ENCODE measurements at places on chromosomes 12 and 14.

DNA sequence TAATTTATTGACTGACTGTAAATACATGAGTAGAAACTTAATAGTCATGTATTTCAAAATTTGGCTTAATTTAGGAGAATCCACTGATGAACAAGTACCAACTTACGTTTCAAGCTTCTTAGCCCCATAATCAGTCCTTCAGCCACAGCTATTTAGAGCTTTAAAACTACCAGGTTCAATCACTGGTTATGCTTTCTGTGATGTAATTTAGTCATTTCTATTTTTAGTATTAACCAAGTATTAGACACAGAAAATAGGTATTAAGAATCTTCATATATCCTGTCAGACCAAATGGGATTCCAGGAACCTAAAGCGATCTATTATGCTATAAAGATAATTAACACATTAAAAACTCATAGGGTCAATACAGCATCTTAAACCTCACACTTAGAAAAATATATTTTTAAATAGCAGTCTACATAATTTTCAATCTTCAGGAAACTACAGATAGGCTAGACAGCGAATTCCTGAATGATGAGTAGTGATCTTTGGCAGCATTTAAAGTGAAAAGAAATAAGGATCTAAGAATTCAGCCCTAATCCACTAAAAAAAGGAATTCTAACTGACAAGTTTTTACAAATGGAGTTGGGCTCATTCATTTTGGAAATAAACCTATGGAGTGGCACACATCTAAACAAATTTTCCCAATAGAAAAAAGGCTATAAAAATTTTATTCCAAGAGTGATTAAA, 51.5 kb downstream of the ZC3H14 start:
- DNase-seq: no peak

DNA sequence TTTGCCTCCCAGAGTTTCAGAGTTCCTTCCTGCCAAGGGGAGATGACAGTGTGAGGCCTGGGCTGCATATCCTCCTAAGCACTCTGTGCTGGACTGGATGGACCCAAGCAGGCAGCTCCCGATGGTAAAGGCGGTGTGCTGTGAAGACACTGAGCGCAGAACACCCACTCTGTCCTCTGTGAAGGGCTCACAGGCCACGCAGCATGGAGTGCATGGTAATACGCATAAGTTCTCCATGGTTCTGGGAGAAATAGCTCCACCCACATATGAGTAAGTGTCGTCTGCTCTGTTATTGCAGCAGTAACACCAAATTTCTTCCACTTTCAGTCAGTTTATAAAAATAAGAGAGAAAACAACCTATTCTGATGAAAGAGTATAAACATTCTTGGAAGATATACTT, 55.8 kb downstream of the TMEM30B start:
- DNase-seq: no peak

GRCh38 chr14:31932675-31933074, 144.4 kb upstream of the ARHGAP5 start:
- DNase-seq: no peak

DNA sequence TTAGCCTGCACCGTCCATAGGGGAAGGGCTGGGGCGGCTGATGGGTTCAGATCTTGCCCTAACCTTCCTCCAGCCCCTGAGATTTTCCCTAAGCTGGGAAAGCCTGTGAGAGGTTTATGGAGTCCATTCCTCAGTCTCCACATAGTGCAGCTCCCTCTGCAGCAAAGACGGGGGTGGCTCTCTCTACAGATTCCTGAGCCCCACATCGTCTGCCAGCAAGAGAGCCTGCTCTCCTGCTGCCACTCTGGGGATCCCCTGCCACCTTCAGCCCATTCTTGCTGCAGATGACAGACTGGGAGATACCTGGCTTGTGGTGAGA, 3.1 kb downstream of the SMIM41 start:
- DNase-seq: no peak

GRCh38 chr12:125650587-125650986, 585.4 kb downstream of the AACS start:
- DNase-seq: no peak

- DNase-seq: no peak
Observed at GRCh38 chr12:106994579-106995220, 7.8 kb upstream of the MTERF2 start.

DNA sequence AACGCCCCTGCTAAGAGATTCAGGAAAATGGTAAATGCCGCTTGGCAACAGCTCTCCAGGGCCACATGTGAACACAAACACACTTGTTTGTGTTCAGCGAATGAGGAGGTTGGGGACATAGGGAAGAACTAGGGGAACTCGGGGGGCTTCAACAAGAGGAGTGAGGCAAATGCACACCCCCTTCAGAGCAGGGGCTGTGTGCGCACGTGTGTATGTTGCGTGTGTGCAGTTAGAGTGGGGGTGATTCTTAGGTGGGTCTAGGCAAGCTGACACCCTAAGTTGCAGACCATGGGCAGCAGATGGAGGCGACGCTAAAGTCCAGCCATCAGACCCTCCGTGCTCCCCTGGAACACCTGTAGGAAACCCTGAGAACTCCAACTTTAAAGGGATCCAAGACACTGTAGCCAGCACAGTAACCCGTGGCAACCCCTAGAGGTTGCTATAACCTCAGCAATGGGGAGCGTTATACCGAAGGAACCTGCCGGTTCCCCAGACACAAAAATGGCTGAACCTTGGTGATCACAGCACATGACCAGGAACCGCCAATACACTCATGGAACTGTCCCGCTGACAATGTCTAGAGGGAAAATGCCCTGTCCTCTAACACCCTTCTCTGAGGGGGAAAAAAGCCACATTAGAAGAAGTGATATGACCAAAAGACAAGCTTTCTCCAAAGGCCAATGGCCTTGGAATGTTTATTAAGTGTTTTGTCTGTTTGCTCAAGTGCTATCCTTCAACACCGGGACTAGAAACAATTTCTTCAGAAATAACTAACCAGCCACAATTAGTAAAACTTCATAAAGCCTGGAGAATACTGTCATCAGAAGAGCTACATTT, 86.5 kb upstream of the CEP83 start:
- peak; percentile 47 for DNase-seq

- DNase-seq: no peak
Observed at GRCh38 chr12:61137677-61138414, 1122.4 kb upstream of the USP15 start.

DNA sequence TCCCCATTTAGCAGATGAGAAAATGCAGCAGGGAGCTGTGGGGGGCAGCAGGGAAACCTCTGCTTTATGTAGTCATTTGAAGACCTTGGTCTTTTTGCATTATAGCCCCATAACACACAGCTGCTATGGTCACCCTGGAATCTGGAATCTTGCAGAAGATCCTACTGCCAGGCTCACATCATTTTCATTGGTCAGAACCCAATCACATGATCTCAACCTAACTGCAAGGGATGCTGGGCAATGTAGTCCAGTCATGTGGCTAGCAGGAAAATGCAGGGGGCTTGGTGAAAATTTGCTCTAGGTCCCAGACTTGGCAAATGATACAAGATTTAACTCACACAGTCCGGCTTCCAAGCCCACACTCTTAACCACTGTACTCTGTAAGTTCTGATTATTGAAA, 1028.7 kb downstream of the AACS start:
- no peak for DNase-seq

DNA sequence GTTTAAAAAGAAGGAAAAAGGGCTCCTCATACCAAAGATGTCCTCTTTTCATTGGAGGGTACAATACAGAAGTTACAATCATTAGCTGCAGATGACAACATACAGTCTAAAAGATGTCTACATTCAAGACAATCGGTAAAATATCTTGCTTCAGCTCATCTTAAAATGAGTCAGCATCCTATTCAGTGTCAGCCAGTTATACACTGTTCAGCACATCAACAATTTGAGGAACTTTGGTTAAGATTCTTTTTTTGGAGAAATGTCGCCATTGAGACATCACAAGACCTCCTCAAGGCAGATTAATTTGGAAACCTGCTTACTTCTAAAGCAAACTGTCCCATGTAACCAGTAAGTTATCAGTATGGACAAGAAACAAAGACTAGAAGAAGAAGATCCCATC, 100.7 kb upstream of the SLC38A4 start:
- DNase-seq: no peak

- DNase-seq: peak; percentile 23
Observed at GRCh38 chr14:69956970-69957369, 77.8 kb downstream of the SMOC1 start.

DNA sequence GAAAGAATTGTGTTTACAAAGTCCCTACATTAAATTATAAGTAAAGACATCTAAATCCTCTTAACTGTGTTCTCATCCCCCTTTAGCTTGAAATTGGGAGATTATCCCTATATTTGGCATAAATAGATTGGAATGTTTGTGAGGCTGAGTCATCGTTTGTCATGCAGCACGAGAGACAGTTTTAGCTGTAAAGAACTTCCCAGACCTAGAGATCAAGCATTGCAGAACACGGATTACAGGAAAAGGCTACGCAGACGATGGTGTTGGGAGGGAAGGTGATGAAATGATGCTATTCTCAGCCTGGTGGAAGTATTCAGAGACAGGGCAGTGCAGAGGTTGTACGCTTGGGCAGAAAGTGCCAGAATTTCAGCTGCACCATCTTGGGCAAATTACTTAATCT, 93.8 kb downstream of the PTPRB start:
- no peak for DNase-seq

- DNase-seq: no peak
Observed at GRCh38 chr12:130783110-130783715, 55.8 kb downstream of the STX2 start.

GRCh38 chr14:104106471-104106991, 21.0 kb downstream of the ASPG start:
- no peak for DNase-seq

- peak; percentile 20 for DNase-seq
Observed at GRCh38 chr12:69154585-69155363, 84.6 kb upstream of the CPSF6 start.

GRCh38 chr12:131783915-131784541, 44.2 kb upstream of the MMP17 start:
- peak; percentile 23 for DNase-seq

DNA sequence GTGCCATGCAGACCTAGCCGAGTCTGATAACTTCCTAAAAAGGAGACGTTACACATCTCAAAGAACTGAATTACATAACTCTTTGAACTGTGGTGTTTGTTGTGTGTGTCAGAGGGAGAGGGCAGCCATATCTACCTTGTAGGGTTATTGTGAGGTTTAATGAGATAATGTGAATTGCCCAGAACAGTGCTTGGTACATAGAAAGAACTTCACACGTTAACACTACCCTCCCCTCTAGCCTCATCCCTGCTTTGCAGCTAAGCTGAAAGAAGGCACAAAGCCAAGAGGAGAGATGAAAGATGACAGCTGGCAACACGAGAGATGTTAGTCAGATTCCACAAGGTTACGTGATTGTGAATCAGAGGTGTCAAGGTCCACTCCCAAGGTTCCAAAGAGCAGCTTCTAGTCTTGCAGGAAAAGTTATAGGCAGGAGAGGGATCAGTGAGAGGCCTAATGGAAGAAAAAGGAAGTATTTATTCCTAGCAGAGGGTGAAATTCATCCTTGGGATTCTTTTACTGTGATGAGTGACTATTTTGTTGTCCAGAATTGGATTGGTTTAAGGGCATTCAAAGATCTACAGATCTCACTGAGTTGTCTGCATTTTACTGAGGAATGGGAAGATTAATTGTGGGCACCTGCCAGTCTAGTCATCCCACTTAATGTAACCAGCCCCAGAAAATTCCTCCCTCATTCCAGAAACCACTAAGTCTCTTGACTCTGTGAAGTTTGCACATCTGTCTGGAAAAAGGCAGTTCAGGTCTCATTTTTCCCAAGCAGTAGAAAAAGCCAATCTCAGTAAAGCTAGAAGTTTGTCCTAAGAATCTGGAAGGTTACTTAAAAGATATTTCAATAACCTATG, 25.9 kb upstream of the WNK1 start:
- DNase-seq: no peak

DNA sequence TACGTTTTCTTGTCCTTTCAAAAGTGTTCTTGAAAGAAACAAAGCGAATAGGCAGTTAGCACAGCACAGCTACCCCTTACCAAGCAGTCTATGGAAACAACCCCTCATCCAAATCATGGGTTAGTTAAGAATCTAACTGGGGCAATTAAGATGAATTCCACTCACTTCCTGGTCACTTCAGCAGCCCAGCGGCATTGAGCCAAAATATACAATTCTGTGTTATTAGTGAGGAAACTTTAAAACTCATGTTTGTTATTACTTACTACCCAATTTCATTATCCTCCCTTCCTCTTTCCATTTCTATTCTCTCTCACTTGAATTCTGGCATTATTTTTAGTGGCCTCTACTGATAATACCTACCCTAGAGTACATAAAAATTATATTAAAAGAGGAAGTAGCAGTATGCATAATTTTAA, 121.4 kb downstream of the PPHLN1 start:
- DNase-seq: no peak

GRCh38 chr12:57223191-57224165, 6.0 kb upstream of the SHMT2 start:
- no peak for DNase-seq

DNA sequence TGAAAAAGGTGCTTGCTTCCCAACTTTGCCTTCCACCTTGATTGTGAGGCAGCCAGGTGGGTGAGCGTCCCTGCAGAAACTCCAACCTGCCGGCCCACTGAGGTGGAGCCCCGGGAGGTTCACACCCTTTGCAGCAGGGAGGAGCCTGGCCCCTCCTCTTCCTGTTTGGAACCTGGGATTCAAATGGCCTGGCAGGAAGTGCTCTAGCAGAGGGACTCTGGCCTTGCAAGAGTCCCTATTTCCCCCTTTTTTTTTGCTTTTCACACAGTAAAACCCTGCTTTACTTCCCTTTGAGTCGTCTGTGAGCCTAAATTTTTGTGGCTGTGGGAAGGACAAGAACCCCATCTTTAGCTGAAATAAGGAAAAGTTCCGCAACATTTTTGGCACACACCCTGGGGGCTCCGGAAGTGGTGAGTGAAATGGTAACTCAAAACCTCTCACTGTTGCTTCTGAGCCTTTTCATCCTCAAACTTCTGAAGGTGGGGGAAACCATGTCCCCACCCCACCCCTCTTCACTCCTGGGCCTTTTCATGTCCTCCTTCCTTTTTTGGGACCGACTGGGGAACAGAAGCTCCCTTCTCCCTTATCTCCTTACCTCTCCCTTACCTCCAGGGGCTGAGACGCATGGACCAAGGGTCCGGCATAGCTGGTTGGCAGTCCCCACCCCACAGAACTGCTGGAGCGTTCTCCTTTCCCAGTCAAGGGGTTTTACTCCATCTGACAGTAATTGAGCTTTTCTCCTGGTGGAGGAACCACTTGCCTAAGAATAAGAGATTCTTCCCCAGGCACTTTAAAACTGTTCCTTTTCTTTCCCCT, 102.0 kb downstream of the KCNMB4 start:
- DNase-seq: no peak

- no peak for DNase-seq
Observed at GRCh38 chr12:45933504-45933903, 56.9 kb downstream of the SCAF11 start.

GRCh38 chr12:131897276-131897675, 2.9 kb downstream of the ULK1 start:
- no peak for DNase-seq

DNA sequence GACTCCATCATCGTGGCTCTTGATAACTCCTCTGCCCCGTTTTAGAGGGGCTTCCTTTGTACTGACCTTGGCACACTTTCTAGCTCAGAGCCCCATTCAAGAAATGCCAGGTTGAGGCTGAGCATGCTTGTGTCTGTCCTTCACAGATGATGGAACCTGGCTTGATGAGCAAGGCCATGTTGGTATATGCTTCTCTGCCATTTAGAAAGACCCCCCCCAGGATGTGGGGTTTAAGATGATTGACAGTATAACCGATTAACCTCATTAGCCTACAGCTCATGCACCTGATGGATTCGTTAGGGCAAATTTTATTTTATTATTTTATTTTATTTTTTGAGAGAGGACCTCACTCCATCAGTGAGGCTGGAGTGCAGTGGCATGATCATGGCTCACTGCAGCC, 21.0 kb downstream of the BATF start:
- no peak for DNase-seq
